ENCODE measurements at places on chromosomes 4 and X.

GRCh38 chr4:151667048-151667447, 93.8 kb downstream of the GATB start:
- DNase-seq: no peak

- DNase-seq: no peak
Observed at GRCh38 chr4:144350706-144351105, 210.2 kb upstream of the GYPA start.

GRCh38 chr4:69617083-69617694, 22.3 kb downstream of the UGT2A2 start:
- no peak for DNase-seq

DNA sequence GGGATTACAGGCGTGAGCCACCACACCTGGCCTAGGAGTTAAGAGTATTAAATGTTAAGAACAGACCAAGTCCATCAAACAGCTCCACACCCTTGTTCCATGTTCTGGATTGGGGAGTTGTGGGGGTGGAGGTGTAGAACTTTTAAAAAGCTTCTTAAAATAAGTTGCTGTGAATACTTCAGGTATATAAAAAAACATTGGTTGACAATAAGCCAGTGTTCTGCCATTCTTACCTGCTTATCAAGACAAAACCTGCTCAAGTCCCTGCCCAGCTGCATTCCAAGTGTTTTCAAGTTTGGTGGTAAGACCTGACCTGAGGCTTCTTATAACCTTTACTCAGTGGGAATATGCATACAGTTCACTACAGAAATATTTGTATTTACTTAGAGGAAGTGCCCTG, 6.4 kb downstream of the RBM3 start:
- no peak for DNase-seq

GRCh38 chr4:154366956-154367355, 124.6 kb downstream of the DCHS2 start:
- DNase-seq: no peak

DNA sequence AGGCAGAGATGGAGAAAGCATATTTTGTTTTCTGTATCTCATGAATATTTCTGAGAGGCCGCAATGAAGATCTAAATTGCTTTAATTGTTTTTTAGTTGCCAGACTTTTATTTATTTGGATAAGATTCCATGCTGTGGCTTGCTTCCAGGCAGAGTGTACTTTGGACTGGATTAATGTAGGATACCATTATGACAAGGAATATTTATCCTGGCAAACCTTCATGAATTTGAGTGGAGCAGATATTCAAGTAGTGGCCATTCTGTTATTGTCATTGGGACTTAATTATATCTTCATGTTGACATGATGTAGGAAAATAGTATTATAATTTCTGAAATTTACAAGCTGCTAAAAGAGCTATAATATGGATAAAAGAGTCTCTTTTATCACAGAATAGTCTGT, 182.9 kb downstream of the C4orf33 start:
- no peak for DNase-seq

- no peak for DNase-seq
Observed at GRCh38 chr4:24443200-24443599, 141.2 kb downstream of the DHX15 start.

DNA sequence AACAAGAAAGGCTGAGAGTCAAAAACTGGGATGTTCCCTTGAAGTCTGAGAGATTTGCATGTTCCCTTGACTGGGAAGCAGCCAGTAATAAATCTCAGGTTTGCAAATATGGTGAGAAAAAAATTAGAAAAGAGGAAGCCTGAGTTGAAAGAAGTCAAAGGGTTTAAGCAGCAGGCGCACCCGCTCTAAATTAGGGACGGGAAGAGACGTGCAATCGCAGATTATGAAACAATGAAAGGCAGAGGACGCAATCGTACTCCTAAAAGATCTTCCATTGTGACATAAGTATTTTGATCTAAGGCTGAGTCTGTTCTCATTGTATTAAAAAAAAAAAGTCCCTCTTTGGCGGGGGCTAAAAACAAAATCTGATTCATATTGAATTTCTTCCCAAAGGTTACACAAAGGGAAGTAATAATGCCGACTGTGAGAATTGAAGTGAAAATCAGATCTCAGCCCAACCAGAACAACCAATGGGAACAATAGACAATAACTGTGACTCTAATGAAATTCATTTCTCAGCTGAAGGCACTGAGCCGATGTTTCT, 28.2 kb downstream of the SAT1 start:
- DNase-seq: no peak

GRCh38 chr4:2303686-2304320, 41.9 kb upstream of the MXD4 start:
- DNase-seq: no peak

DNA sequence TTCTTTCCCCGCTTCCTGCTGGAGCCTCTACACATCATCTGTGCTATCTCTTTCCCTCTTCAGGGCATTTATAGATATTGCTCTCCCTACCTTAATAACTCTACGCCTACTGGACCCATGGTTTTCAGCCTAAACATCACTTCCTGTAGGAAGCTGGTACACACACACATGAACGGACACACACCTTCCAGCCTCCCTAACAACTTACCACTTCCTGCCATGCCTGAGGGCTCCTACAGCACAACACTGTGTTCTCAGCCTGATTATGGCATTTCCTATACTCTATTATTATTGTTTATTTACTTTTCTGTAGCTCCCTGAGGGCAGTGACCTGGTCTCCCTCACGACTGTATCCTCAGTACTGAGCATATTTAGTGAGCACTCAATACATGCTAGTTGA, 163.6 kb upstream of the MAP3K15 start:
- no peak for DNase-seq

- DNase-seq: no peak
Observed at GRCh38 chrX:108209006-108209554, 117.5 kb downstream of the ATG4A start.

DNA sequence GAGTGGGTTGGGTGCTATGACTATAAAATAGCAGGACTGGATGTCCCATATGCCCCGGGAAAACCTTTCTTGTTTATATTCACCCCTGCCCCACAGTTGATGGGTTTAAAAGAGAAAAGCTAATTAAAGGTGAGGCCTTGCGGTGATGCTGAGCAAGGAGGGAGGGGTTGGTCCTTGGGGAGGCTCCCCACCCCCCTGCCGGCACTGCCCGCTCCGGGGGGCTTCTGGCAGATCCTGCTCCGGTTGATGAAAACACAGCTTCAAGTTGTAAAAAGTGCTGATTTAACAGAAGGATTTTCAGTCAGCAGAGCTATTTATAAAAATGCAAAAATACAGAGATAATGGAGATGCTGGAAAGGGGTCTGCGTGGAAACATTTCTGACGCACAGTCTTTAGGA, 68.6 kb downstream of the MTMR1 start:
- DNase-seq: no peak

DNA sequence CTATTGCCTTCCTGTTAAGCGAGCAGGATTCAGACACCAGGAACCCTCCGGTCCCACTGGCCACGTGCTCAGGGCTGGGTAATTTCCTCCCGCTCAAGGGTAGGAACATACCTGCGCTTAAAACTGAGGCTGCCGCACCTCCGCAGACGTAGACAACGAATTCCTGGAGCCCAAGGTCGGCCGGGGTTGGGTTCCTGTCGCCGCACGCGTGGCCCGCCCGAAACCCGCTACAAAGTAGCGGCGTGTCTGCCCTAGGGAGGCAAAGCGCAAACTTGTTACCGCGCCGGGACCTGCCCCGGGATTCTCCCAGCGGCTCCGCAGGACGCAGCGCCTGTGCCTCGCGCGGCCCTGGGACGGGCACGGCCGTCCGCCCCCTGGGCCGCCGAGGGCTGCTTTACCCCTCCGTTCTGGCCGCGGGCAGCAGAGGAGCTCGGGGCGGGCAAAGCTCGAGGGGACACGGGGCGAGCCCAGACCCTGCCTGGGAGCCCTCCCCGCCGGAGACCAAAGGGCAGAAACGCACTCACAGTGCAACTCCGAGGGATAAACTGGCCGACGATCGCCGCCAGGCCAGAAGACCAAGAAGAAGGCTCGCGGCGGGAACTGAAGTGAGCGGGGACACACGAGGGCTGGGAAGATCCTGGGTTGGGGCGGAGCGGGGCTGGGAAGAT, at the start of gene ERVMER34-1:
Gene ERVMER34-1, minus strand, starts transcription at position 607 of the 668 bp plus-strand sequence. CDS start 5,905 bp downstream, outside the sequence.
- no peak for DNase-seq

DNA sequence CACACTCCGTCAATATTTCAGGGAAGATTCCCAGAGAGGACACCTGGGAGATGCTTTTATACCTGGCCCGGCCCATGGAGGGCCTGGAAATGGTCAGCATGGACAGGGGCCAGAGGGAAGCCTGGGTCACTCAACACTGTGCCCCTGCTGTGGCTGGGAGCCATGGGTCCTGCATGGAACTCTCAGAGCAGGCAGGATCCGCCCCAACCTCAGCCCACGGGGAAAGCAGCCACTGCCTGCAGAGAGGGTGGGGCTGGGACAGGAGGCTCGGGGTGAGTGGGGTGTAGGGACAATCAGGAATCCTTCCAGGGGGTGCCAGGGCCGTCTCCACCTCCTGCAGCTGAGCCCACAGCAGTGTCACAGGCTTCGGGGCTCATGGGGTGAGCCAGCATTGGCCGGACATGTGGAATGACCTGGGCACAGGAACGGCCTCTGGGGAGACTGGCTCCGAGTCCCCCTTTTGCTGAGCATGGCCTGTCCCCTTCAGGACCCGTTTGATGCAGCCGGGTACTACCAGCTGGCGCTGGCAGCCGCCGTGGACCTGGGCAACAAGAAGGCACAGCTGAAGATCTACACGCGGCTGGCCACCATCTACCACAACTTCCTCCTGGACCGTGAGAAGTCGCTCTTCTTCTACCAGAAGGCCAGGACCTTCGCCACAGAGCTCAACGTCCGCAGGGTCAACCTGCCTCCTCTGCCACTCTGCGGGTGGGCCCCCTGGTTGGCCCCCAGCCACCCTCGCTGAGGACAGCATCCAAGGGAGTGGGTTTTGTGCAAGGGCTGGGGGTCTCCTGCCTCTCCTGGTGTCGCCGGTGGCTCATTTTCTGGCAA, 29.1 kb upstream of the HTRA3 start:
- no peak for DNase-seq

DNA sequence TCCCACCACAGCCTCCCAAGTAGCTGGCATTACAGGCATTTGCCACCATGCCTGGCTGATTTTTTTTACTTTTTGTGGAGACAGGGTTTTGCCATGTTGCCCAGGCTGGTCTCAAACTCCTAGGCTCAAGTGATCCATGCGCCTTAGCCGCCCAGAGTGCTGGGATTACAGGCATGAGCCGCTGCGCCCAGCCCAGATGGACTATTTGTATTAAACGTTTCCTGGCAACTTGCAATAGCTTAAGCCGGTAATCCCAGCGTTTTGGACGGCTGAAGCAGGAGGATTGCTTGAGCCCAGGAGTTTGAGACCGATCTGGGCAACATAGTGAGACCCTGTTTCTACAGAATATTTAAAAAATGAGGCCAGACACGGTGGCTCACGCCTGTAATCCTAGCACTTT, 18.4 kb downstream of the UBE2K start:
- DNase-seq: no peak

GRCh38 chr4:25095837-25096236, 64.4 kb downstream of the SEPSECS start:
- DNase-seq: no peak

DNA sequence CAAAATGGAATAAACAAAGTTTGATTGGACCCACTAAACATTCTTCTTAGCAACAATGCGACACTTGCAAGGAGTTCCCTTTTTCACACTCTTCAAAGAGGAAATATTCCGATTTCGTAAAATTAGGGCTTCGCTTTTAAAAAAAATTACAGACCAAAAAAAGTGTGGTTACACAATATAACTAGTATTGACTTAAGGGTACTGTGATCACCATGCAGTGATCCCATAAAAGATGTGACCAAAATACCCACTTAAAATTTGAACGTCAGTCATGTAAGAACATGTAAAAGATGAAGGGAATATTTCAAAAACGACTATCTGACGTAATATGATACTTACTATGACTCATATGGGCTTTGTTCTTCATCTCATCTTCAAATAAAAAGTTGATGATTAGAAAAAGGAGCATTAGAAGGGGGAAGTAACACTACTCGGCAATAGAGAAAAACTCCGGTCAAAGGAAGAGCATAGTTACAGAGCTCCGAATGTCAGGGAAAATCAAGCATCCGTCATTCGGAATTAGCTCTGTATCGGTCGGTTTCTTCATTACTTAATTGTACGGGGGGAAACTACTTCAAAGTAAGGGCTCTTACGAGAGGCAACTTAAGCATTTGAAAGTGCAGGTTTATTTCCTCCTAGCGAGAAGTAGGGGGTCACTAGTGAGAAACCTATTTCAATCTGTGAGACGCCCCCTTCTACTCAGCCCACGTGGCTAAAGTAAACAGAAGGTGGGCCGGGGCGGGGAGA, 1.3 kb upstream of the TET2 start:
- DNase-seq: no peak

- no peak for DNase-seq
Observed at GRCh38 chr4:10671366-10671765, 13.2 kb downstream of the CLNK start.

Data from stimulated activated CD8-positive, alpha-beta memory T cell treated with anti-CD3 and anti-CD28 coated beads, Interleukin-7, amount 100 ng/mL, for 4 hours (primary cell).